ENCODE measurements at places on chromosomes 2 and 18.

DNA sequence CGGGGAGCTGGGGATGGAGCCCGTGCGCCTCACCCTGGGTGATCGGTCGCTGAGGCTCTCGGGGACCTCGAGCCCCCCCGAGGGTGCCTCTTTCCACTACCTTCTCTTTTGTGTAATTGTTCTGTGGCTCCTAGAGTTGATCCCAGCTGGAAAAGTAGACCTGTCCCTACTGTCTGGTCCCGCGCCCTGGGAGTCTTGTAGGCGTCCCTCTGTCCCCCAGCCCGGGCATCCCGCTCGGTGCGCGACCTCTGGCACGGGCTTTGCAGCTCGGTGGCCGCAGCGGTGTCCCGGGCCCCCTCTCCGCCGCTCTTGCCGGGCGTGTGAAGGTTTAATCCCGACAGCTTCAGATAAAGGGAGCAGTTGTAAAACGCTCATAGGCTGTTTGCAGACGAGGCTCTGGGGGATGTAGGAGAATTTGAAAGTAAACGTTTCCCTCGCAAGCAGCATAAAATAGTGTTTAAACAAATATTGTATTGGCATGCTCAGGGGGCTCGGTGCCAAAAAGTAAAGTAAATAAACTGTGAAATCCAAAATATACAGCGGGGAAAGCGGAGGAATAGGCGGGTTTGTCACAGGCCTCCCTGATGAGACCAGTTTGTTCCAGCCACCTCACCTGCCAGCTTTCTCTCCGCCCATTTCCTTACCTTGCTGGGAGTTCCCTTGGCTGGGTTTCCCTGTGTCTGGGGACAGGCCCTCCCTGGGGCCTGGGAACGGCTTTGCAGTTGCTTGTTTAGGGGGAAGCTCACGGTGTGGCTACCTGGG, 1.9 kb downstream of the GLI2 start:
- no peak for DNase-seq

- DNase-seq, result no peak
Measured at GRCh38 chr2:224793946-224794345, 77.8 kb upstream of the CCDC195 start.

- DNase-seq, result no peak
Measured at GRCh38 chr2:11835403-11835802, 89.0 kb downstream of the LPIN1 start.

- no peak for DNase-seq
Measured at GRCh38 chr2:226399006-226399405, 400.6 kb downstream of the IRS1 start.

DNA sequence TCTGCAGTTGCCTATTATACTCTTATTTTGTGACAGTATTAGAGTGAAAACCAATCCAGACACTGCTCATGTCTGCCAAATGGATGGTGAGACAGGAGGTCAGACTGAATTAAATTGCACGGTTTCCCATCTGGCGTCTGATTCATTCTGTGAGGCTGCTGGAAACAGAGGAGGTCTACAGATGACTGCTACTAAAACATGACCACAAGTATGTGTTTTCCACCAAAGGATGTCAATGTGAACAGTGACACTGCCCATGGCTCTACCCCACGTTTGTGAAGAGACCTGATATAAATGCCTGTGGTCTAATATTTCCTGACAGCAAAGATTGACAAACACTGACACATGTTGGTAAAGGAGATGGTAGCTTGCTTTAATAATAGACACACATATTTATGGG, 104.3 kb upstream of the ST6GAL2 start:
- DNase-seq, result no peak
